ENCODE measurements at places on chromosomes 6 and 20. TPM values are rescaled to one million over a fixed set of nuclear protein-coding genes. Genes with fewer than 3 reads are reported as not detected.

DNA sequence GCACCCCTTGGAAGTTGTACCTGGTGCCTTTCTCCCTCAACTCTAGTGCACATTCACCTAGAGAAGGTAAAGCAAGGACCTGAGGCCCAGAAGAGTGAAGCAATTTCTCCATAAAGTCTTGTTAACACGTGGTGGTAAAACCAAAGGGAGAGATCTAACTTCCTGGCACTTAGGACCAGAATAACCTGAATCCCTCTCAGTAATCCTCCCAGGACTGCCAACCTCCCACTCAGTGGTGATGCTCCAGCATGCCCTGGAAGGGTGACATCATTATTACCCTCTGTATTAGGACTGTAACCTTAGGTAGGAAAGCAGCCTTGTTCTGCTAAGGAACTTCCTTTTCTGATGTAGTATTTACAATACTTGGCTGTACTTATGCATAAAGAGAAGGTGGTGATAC, 330.6 kb upstream of the MARCKS start:
- DNase-seq: no peak

GRCh38 chr6:157690441-157691210, 132.4 kb upstream of the SNX9 start:
- DNase-seq: no peak

Gene COX4I2
- not detected for total RNA-seq

DNA sequence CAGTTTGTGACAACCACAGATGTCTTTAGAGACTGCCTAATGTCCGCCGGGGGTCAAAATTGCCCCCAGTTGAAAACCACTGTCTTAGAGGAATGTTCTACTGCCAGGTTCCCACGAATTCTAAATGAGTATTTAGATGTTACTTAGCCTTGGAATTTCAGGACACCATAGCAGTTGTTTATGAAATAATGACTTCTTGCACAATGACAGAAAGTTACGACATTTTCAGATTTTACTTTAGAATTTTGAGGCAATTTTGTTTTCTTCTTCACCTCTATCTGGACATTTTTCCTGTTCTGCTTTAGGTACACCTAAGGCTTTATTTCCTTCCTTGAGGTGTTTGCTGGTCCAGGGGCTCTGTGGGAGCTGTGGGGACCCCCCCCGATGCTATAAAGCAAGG, 83.4 kb downstream of the CCDC170 start:
- DNase-seq: no peak

DNA sequence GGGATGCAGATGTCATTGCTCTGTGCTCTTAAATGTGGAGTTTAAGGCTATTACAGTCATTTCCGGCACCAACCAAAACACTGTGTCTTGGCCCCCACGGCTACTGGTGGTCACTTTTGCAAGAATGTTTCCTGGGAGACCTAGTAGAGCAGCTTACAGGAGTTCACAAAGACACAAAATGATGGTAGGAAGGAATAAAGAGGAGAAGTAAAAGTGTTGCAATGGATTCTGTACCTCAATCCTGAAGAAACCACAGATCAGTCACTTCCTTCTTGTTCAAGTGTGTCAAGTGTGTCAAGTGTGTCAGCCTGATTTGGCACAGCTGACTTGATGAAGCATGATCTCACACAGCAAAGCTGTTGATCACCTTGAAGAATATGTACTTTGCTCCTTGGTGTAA, 344.0 kb downstream of the PLCB1 start:
- DNase-seq: no peak

DNA sequence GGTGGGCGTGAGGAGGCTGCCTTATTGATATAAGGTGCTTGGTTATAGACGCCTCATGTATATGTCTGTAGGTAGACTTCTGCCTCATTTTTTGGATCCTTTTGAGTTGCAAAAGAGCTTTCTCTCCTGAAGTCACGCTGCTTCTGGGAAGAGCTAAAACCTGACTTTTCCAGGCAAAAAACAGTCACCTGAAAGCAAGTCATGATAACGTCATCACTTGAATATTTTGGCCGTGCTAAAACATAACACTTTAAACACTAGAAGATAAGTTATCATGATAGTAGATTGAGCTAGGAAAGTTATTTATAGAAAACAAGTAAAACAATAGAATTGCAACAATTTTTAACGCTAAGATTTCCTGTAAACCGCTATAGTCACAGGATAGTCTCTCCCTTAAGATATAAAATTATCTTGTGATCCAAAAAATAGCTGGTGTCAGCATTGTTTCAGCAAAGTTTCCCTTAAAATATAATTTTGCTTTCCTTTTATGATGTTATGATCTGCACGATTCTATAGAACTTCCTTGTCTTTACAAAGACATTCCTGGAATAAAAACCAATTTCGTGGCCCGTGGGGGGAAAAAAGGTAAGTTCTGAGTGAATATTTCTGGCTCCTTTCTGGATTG, 69.0 kb upstream of the AKAP12 start:
- DNase-seq: no peak

GRCh38 chr6:153698001-153698400, 341.0 kb upstream of the OPRM1 start:
- DNase-seq: no peak

Gene NKX2-2
- total RNA-seq: not detected

Gene ACOT13
- 33.5 TPM for total RNA-seq

Gene SIRPB1
- 1.9 TPM for total RNA-seq

Gene C20orf144
- 0.37 TPM for total RNA-seq

DNA sequence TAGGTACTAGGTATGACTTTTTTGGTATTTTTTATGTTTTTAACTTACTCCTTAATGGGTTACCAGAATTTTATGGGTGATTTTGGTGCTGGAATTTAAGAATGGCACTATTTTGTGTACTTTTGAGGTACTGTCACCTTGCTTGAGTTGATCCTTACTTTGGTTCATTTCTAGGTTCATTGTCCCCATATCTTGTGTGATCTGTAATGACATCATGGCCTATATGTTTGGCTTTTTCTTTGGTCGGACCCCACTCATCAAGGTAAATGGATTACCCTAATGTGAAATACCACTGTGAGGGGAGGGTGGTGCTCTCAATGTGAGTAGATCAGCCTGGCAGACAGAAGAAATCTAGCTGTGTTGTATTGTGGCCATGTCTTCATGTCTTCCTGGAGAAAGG, 57.9 kb downstream of the CDS2 start:
- no peak for DNase-seq

GRCh38 chr6:33914645-33915044, 110.8 kb upstream of the MLN start:
- no peak for DNase-seq

- DNase-seq: no peak
These were observed 661.3 kb downstream of the CD109 start for GRCh38 chr6:74357321-74357720.

DNA sequence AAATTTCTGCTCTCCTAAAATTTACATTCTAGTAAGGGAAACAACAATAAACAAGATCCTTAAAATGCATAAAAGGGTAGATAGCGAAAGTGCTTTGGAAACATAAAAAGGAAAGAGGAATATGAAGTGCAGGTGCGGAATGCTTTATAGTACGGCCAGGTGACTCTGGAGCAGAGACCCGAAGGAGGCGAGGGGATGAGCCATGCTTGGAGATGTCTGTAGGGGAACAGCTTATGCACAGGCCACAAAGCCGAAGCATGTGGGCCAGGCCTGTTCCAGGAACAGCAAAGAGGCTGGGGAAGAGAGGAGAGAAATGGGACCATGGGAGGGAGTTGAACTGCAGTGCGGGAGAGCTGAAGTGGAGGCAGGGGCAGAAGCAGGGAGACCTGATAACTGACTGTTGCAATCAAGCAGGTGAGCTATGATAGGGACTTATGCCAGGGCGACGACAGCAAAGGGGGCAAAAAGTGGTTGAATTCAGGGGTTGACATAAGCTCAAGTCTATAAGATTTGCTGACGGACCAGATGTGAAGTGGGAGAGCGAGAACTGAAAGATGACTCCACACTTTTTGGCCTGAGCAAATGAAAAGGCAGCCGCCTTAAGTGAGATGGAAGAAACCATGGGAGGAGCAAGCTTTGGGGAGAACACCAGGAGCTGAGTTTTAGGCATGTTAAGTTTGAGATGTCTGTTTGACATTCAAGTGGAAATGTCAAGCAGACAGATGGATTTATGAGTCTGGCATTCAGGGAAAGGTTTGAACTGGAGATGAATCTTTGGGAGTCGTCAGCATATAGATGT, 83.1 kb downstream of the CNBD2 start:
- no peak for DNase-seq

- no peak for DNase-seq
These were observed 26.4 kb downstream of the TRIM27 start for GRCh38 chr6:28897369-28897745.

Gene SLC52A3
- 10.2 TPM for total RNA-seq

DNA sequence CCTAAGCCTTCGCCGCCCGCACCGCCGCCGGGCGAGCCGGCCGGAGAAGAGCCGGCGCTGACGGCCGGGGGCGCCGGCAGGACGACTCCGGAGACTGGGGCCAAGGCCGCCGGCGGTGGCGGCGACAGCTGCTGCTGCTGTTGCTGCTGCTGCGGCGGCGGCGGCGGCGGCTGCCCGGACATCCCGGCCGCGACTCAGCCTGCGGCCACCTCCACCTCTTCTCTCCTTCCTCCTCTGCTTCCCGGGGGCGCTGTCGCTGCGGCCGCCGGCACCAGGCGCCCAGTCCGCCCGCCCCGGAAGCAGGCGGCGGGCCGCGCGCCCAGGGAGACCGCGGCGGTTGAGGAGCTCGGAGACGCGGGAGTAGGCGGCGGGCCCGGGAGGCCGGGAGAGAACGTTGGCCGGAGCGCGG, 307 bp downstream of the RANBP9 start:
- no peak for DNase-seq

Gene TMEM74B
- total RNA-seq: 25.7 TPM

DNA sequence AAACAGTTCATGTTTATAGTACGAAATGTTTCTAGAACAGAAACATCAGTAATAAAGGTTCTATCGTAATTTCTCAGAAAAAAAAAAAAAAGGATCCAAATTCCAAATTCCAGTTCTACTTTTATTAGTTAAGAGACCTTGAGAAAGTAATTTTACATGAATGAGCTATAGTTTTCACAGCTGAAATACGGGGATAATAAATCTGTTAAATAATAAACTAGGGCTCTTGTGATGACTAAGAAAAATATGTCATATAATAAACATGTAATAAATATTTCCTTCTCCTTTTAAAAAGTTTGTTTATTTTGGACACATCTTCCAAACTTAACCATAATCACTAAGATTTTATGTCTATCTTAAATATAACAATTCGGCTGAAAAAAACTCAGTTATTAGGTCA, 17.8 kb downstream of the RARS2 start:
- no peak for DNase-seq

- no peak for DNase-seq
These were observed 53.9 kb downstream of the FAM120B start for GRCh38 chr6:170360476-170360875.

Gene ZC3H12D
- total RNA-seq: 0.30 TPM

Gene CBFA2T2
- total RNA-seq: 8.0 TPM

Gene SNAP25
- total RNA-seq: 0.39 TPM

DNA sequence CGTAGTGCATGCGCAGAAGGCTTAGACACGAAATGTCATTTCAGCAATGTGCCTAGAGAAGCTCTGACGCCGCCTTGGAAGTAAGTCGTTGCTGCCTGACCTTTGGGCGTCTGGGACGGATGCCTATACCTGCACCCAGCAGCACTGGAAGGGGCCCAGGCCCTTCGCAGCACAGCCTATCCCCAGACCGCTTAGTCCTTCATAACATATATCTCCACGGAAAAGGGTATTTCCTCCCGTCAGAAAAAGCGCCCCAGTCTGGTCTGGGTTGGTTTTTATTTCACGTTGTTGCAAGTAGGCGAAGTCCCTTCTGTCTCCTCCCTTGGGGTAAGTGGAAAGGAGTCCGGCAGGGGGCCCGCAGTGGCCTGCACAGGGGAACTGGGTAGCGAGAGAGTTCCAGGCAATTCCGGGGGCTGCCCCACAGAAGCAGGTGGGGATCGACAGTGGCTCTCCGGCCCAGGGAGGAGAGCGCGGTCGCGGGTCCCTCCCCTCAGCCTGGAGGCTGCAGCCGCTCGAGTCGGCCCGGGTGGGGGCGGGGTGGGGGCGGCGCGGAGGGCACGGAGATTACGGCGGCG, 559 bp upstream of the EYA4 start:
- no peak for DNase-seq

Gene GPX5
- not detected for total RNA-seq

Gene MTG2
- 43.3 TPM for total RNA-seq

- no peak for DNase-seq
These were observed 263.4 kb downstream of the RIMS1 start for GRCh38 chr6:72149715-72150114.

DNA sequence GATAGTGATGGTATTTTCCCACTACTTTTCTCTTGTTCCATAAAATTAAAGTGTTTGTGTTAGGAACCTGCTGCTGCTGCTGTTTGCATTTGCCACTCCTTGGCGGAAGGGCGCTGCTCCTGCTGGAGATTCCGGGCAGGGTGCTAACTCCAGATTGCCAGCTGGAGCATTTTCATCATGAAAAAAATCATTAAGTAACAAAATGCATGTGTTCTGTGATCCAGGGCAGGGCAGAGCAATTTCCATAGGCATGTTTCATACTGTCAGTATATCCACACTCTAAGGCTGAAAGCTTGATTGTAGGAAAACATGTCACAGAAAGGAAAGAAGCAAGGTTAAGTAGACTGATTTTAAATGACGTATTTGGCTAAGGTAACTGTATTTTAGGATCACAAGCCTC, 24.0 kb downstream of the PBOV1 start:
- DNase-seq: no peak

Gene ID4
- 0.10 TPM for total RNA-seq

Gene UNC5CL
- total RNA-seq: 2.2 TPM

Gene PTGIS
- total RNA-seq: 0.25 TPM

All from HCT116 (cell line).